ENCODE measurements at places on chromosomes 12 and 14. TPM values are rescaled to one million over a fixed set of nuclear protein-coding genes. Genes with fewer than 3 reads are reported as not detected.

ABHD12B gene
- under 0.01 TPM for total RNA-seq

EIF2S3B gene
- total RNA-seq = 1.8 TPM

GPRC5D gene
- total RNA-seq = not detected

TEAD4 gene
- total RNA-seq = 7.4 TPM

POLR3B gene
- 9.9 TPM for total RNA-seq

CHST11 gene
- 2.6 TPM for total RNA-seq

CD27 gene
- total RNA-seq = 0.17 TPM

GPR65 gene
- 0.17 TPM for total RNA-seq

PRKD1 gene
- 15.9 TPM for total RNA-seq

AKAP6 gene
- total RNA-seq = 10.9 TPM

GUCY2C gene
- total RNA-seq = not detected

MRPS35 gene
- 52.5 TPM for total RNA-seq

GPR68 gene
- 0.26 TPM for total RNA-seq

TTC7B gene
- total RNA-seq = 10.8 TPM

MANSC1 gene
- 1.3 TPM for total RNA-seq

TAS2R14 gene
- total RNA-seq = 2.1 TPM

UTP20 gene
- total RNA-seq = 13.1 TPM

CLEC2A gene
- not detected for total RNA-seq

SPRYD3 gene
- total RNA-seq = 18.2 TPM

PLEKHG7 gene
- not detected for total RNA-seq

ADAM21 gene
- total RNA-seq = 0.66 TPM

Measured in fibroblast of lung (primary cell).